Left renal pelvis (tissue), 4 donors: ENCODE measurements at places on chromosomes 1 and 21. TPM values are rescaled to one million over a fixed set of nuclear protein-coding genes. Genes with fewer than 3 reads are reported as not detected.

DNA sequence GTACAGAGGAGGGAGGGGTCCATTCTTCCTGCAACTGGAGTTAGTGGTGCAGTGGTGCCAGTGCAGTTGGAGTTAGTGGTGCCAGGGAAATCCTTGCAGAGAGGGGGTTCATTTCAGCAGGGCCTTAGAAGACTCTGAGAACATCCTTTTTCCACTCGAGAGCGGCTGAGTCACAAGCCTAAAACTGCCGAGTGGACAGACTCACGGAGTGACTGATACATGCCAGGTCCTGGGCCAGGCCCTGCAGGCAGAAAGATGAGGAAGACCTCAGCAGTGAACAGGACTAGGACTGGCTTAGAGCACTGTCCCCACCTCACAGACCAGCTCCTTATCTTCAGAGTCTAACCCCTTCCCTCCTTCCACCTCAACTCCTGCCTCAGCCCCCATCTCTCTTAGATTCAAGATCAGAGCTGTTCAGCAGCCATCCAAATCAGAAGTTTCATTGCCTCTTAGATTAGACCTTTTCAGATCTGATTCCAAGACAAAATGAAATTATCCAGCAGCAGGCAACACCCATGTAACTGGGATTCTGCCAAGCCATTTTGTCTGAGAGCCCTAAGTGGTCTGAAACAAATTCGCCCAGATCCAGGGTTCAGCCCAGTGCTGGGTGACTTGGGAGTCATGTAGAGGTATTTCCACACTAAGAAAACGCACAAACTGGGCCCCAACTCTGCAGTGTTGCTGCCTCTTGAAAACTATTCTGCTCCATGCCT is 12.7 kb upstream of the IKBKE start:
- DNase-seq, result no peak

DNA sequence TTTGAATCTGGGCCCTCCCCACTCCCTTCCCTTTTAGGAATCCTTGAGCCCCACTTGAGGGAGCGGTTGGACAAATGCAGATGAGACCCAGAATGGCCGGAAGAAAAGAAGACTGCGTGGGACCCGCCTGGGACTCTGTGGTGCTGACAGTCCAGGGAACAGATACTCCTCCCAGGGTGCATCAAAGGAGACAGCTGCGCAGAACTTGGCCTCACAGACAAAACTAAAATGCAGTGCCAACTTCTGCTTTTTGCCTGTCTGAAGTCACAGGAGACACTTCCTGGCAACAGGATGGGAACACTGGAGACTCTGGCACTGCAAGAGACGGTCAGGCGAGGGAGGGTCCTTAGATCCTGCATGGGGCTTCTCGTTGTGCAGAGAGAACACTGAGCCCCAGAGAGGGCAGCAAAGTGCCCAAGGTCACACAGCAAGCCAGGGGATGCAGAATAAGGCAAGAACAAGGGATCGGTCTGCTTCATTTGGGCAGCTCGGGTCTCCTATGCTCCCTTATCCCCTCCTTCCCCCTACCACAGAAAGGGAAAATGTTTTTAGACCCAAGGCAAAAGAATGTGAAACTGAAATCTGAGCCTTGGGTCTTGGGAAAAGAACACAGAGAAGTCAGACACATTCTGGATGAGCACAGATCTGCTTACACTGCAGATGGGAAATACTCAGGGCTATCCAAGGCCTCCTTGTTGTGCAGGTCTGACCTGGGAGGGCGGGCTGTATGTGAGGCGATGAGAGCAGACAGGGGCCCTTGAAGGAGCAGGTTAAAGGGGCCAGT is 182.4 kb downstream of the TRABD2B start:
- no peak for DNase-seq

DNA sequence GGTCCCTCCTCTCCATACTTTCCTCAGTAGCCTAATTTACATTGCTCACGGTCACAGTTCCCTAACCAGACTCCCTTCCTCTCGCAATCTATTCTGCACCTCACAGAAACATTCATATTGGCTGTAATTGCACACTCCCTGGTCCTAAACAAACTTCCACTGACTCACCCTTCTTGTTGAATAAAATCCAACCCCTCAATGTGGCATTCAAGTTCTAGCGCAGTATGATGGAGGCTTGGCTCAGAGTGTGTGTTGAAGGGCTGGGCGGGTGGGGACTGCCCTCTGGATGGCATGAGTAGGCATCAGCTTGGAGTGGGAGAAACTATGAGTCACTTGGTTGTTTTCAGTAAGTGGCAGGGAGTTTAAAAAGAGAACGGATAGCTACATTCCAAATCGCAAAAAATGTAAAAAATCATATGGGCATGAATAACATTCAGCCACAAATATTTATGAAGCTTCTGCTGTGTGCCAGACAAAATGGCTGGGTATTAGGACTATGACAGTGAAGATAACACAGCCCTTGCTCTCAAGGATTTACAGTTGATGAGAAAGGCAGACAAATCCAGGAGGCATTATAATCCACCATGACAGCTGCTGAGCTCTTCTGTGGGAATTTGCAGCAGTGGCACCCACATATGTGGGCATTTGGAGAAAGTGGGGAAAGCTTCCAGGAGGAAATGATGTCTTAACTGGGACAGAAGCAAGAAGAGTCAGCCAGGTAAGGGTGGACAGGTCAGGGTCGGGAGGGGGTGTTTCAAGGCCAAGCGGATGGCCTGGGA is 42.2 kb upstream of the LYST start:
- no peak for DNase-seq

GRCh38 chr1:209797978-209798639 is 7.8 kb downstream of the IRF6 start:
- DNase-seq, result no peak

GRCh38 chr1:25792115-25792514 is 7.9 kb upstream of the SELENON start:
- no peak for DNase-seq

DNA sequence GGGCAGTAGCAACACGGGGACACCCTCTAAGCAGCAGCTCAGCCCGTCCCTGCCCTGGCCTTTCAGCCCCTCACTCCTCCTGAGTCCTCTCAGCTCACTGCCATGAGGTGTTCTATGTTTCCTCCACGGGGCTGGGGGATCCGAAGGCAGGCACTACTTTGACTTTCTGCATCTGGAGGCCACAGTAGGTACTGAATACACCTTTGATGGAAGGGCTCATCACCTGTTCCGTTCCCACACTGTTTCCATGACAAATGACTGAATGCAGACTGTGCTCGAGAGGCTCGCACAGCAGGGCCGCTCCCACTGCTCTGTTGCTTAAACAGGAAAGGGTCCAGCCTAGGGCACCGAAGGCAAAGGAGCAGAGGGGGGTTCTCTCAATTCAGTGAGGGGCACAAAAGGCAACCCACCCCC is 77.6 kb upstream of the DNAH14 start:
- DNase-seq, result no peak

- no peak for DNase-seq
Measured at GRCh38 chr1:24709791-24710441, 35.3 kb upstream of the CLIC4 start.

GRCh38 chr21:35324372-35325220 is 275.5 kb upstream of the RUNX1 start:
- DNase-seq, result no peak

GRCh38 chr1:55146781-55147180 is 68.4 kb downstream of the USP24 start:
- no peak for DNase-seq

DNA sequence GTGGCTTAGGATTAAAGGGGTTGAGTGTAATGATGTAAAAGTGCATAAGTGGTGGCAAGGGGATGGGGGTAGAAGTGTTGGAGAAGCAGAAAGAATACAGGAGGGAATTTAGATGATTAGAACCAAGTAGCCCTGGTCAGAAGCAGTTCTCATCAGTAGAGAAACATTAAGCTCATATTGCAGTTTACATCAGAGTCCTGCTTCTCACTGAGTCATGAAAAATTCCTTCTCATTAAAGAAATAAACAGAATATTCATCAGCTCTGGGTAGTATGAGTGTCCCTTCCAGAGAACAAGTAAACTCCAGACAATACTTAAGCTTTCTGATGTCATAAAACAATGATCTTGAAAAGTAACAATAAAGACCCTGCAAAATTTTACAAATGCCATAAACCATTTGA is 36.5 kb downstream of the LRRIQ3 start:
- DNase-seq, result no peak

- DNase-seq, result no peak
Measured at GRCh38 chr1:3604997-3605823, 6.1 kb downstream of the MEGF6 start.

GRCh38 chr1:17265162-17265561 is 16.3 kb downstream of the PADI3 start:
- no peak for DNase-seq

DNA sequence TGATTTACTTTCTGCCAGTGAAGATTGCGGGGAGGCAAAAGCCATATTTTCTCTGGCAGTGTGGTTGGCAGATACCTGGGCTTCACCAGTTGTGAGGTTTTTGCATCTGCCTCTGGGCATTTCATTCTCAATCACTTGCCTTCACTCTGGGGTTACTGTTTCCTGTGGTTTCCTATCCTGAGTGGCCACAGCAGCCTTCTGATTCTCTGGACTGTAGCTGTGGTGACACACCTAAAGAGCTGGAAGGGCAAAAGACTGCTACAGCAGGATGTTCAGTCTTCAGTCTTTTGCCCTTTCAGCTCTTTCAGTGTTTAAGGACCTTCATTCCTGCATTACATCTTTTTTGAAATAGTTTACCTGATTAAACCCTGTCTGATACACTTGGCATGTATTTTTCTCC is 50.5 kb upstream of the GPR52 start:
- no peak for DNase-seq

DNA sequence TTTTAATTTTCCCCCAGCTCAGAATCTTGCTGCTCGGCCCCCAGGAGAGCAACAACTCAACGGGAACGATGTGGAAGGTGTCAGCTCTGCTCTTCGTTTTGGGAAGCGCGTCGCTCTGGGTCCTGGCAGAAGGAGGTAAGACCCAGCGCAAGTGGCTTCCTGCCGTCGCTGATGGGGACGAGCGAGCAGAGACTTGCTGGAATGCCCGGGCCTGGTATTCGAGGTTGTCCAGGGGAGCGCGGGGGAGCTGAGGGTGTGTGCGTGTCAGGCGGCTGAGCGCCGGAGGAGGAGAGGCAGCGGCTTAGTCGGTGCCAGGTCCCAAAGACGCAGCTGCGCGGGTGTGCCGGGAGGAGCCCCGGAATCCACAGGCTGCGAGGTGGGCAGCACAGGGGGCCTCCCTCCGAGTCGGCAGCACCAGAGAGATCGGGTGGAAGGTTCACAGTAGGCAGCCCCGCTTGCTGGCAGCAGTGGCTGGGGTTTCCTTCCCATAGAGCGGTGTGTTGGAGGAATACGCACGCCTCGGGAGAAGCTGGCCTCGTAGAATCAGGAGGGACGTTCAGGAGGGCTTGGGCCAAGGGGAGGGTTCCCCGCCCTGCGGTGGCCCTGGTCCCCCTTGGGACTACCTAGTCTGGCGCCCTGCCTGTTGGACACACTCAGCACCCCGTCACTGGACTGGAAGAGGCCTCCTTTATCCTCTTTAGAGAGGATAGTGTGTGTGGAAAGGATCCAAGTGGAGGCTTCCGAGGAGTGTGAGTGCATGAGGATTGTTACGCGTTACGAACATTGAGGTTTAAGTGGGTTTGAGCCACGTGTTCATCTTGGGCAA is 547 bp downstream of the PDPN start:
- no peak for DNase-seq

GRCh38 chr1:5554784-5555183 is 437.4 kb downstream of the NPHP4 start:
- no peak for DNase-seq

DNA sequence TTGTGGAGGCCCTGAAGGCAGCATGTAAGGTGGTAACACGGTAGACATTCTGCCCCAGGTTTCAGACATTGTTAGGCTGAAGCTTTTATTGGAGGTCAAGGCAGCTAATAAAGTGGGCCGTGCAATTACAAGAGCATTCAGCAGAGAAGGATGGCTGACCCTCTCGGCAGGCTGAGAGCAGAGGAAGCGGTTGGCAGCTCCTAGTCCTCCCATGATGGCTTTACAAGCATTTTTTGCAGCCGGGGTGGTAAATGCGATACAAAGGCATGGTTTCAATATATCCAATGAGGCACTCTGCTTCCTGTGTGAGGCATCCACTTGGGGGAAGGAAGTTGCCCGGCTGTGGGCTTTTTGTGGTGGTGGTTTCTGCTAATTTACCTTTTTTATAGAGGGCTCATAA is 14.6 kb downstream of the KIF26B start:
- DNase-seq, result no peak

GRCh38 chr1:208212893-208213292 is 31.3 kb downstream of the PLXNA2 start:
- DNase-seq, result no peak

DNA sequence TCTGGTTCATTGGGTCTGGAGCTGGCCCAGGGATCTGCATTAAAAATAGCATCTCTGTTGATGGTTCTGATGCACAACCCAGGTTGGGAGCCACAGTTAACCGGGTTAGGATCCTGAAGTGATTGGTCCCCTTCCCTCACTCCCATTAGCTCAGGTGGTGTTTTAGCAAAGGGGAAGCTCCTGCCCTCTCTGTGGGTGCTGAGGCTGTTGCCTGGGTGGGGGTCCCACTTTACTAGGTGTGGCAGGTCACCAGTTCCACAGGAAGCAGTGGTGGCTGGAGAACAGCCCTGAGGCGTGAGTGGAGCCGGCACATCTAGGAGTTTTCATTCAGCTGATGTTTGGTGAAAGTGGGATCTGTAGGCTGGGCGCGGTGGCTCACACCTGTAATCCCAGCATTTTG is 86.5 kb downstream of the MAN1C1 start:
- DNase-seq, result no peak

DNA sequence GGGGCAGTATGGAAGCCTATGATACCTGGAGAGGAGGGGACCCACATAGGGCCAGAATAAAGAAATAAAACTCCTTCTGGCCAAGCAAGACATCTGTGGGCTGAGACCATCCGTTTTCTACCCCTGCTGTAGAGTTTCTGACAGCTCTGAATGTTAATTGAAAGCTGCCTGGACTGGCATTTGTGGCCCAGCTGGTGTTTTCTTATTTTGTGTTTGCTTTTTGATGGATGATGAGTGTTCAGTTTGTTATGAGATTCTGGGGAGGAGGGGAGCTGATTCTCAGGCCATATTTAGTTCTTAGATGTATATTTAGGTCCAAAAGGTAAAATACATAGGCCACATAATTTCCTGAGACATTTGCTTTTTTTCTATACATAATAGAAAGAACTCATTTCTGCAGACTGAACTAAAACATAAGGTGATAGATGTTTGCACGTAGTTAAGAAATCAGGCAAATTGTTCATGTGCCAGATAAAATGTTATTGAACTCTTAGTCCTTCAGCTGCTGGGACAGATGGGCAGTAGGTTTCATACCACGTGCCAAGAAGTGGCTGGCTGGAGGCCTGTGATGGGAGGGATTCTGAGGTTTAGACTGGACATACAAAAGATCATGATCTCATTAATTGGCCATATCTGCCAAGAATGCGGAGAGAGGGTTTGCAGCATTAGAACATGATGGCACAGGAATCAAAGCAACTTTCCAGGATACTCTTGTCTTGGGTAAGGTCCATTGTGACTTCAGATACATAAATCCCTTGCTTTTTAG is 54.1 kb downstream of the DSCAM start:
- DNase-seq, result no peak

GRCh38 chr1:85245456-85245855 is 14.0 kb downstream of the C1orf52 start:
- DNase-seq, result no peak

The ZRANB2 gene
- 201 TPM for polyA plus RNA-seq

The RHBG gene
- polyA plus RNA-seq, result 0.26 TPM

The HES2 gene
- polyA plus RNA-seq, result 0.49 TPM

The TCHHL1 gene
- polyA plus RNA-seq, result not detected

The IL19 gene
- polyA plus RNA-seq, result not detected

The TTC13 gene
- polyA plus RNA-seq, result 20.4 TPM

The LYPD8 gene
- polyA plus RNA-seq, result not detected
